ENCODE measurements at places on chromosomes 11 and 22. TPM values are rescaled to one million over a fixed set of nuclear protein-coding genes. Genes with fewer than 3 reads are reported as not detected.

CFAP300 gene
- total RNA-seq, result 2.5 TPM

MAP6 gene
- total RNA-seq, result 0.65 TPM

KCNJ11 gene
- 0.38 TPM for total RNA-seq

DPAGT1 gene
- 31.8 TPM for total RNA-seq

MRGPRX4 gene
- total RNA-seq, result not detected

PLEKHB1 gene
- 0.81 TPM for total RNA-seq

All from mesangial cell (primary cell).